Activated T-helper 2 cell treated with anti-CD3 and anti-CD28 coated beads, Interferon-gamma antibody, Interleukin-2, Interleukin-4, amounts not matched to agents 10 μg/mL and 5 μg/mL and 100 μg/mL, durations not matched to agents 14 hours and 24 hours and 36 hours (primary cell): ENCODE measurements at places on chromosomes 6 and 20. TPM values are rescaled to one million over a fixed set of nuclear protein-coding genes. Genes with fewer than 3 reads are reported as not detected.

Gene ID4
- not detected in 2 replicates for total RNA-seq

Gene MEI4
- not detected in 2 replicates for total RNA-seq

Gene CARMIL1
- 1.7 and 1.9 TPM in 2 replicates for total RNA-seq

Gene FOXA2
- not detected in 2 replicates for total RNA-seq

Gene TNNC2
- 0.28 TPM in 1 of 2 replicates, not detected in the other for total RNA-seq
